Activated naive CD4-positive, alpha-beta T cell treated with Interleukin-2 at 50 U/mL for 16 hours (primary cell): ENCODE measurements at places on chromosomes 13 and 19.

DNA sequence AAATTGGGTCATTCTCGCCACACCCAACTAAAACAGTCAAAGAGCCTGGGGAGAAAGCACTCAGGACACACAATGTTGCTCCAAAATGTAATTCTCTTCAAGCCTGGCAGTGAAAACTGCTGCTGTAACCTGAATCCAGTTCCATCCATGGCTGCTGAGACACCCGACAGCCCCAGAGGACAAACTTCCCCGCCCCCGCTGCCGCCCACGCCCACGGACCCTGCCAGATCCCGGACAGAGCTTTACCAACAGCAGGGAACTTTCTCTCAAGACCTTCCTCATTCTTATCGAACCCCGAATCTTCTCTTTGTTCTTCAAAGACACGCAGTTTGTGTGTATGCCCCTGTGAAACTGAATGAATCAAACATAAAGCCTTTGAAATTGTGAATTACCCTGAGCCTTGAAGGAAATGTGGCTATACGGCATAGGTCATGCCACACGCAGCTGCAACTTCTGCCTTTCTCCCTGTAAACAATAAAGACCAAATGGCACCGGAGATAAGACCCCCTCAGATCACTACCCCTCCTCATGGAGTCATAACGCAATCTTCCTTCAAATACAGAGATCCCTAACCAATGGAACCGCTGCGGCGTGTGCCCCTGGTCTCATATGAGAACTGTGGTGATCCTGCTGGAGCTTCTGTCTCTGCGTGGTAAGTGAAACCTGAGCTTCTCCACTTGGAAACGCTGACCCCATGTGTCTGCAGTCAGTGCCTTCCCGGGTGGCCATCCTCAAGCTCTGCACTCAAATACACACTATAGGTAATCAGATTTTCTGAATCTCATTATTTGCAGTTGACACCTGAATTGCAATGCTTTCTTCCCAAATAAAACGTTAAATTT, 4.8 kb upstream of the LAMP1 start:
- DNase-seq: peak; percentile 37

GRCh38 chr19:1102407-1103131, 1.2 kb upstream of the GPX4 start:
- peak; percentile 84 for DNase-seq

- DNase-seq: no peak
Observed at GRCh38 chr13:21006141-21007005, 55.0 kb downstream of the LATS2 start.

DNA sequence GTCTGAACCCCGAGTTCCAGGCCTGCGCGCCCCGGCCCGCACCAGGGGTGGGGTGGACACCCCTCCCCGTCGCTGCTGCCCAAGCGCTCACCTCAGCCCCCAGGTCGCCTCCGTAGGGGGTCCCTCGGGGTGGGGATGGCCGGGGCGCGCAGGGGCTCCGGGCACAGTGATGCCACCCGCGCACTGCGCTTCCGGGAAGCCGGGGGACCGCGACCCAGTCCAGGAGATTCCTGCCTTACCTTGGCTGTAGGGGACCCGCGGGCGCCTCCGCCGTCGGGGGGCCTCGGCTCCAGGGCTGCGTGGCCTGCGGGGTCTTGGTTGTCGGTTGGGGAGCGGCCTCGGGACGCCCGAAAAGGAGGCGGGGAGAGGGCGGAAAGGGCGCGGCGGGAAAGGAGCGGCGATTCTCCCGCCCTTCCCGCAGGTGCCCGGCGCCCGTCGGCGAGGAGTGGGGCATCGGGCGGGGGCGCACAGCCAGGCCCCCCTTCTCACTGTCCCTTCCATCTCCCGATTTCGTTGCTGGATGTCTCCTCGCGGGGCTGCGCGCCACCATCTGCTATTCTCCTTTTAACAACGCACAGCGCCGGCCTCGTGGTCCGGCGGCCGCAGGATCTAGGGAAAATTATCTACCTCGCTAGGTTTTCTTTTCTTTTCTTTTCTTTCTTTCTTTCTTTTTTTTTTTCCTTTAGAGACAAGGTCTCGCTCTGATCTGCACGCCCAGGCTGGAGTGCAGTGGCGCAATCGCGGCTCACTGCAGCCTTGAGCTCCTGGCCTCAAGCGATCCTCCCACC, at the start of gene KEAP1:
Gene KEAP1, minus strand, starts transcription at position 355 of the 788 bp plus-strand sequence. CDS start 3,323 bp downstream, outside the sequence.
- DNase-seq: peak; percentile 51
